Colonic mucosa (tissue), 4 donors: ENCODE measurements at places on chromosomes 7 and 10.

GRCh38 chr7:115678086-115678982 is 352.2 kb downstream of the TFEC start:
- no peak overlapping the region for H3K4me3 ChIP-seq
- peak; percentile 62 for DNase-seq
- no peaks in the 10 kb centered on the region for H3K4me1 ChIP-seq
- no peaks in the 10 kb centered on the region for H3K27me3 ChIP-seq
- no peaks in the 10 kb centered on the region for H3K36me3 ChIP-seq

- no peak overlapping the region for H3K4me3 ChIP-seq
- DNase-seq, result no peak
- H3K27ac ChIP-seq, result no peak overlapping the region
- H3K27me3 ChIP-seq, result no peaks in the 10 kb centered on the region
- no peaks in the 10 kb centered on the region for H3K4me1 ChIP-seq
- H3K36me3 ChIP-seq, result no peaks in the 10 kb centered on the region
Observed at GRCh38 chr7:89661876-89662275, 492.4 kb upstream of the STEAP1 start.

DNA sequence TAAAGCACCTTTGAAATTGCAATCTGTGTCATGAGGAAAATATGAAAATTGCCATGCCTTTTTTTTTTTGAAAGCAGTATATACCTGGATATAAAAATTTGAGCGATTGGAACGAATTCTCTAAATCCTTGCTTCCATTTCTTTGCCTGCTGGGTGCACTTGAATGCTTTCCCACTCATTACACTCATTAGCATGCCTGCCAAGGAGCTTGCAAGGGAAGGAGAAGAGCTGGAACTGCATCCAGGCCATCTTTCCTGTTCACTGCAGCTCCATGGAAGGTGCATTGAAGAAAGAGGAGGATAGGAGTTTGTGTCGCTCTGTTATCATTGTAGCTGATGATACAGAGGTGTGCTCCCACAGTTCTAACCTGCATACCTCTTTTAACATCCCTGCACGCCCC is 102.4 kb upstream of the GJD4 start:
- no peak overlapping the region for H3K4me3 ChIP-seq
- H3K27me3 ChIP-seq, result no peaks in the 10 kb centered on the region
- DNase-seq, result no peak
- H3K36me3 ChIP-seq, result no peaks in the 10 kb centered on the region

DNA sequence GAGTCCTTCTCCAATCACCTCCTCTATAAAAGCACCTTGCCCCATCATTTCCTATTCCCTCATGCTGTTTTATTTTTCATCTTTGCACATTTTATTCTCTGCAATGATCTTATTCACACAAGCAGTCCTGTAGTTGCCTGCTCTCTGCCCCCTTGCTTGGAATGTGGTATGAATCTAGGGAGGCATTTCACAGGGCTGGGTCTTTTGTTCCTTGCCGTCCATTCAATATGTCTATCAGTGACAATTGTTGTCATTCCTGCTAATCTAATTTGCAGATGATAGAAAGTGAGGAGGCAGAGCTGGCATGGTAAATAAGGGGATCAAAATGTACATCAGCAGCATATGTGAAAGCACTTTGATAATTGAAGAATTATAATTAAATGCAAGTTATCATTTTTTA is 246.2 kb upstream of the C7orf33 start:
- H3K36me3 ChIP-seq, result no peaks in the 10 kb centered on the region
- no peaks in the 10 kb centered on the region for H3K4me1 ChIP-seq
- DNase-seq, result no peak
- no peak overlapping the region for H3K27ac ChIP-seq

DNA sequence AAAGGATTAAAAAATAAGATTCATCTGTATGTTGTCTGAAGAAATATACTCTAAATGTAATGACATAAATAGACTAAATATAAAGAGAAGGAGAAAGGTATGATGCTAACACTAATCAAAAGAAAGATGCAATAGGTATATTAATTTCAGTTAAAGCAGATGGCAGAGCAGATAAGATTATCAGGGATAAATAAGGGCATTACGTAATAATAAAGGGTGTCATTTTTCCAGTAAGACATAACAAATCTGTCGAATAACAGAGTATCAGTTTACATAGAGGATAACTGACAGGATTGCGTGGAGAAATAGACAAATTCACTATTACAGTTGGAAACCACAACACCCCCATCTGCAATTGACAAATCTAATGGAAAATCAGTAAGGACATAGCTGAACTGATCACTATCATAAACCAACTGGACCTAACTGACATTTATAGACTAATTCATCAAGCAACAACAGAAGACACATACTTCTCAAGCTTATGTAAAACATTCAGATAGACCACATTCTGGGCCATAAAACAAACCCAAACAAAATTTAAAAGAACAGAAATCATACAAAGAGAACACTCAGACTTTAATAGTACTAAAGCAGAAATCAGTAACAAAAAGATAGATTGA is 384.1 kb upstream of the COBL start:
- no peaks in the 10 kb centered on the region for H3K4me1 ChIP-seq
- no peak for DNase-seq
- H3K36me3 ChIP-seq, result no peaks in the 10 kb centered on the region
- H3K27ac ChIP-seq, result no peak overlapping the region

DNA sequence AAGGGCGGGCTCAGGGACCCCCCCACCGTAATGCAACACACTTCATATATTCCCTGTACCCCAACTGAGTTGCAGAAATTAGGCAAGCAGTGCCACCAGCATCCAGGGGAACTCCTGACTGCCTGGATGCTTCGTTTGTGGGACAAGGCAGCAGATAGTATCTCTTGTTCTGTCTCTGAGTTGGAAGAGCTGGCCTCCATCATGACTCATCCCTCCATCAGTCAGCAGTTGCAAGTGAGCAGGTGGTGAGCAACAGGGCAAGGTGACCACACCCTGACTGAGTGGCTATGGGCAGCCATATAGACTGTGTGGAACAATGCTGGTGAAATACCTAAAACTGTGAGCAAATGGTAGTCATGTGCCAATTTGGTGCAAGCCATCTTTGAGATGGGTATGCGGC is 22.8 kb upstream of the ADAMTS14 start:
- no peaks in the 10 kb centered on the region for H3K4me1 ChIP-seq
- H3K27ac ChIP-seq, result no peak overlapping the region
- no peak for DNase-seq
- H3K36me3 ChIP-seq, result no peaks in the 10 kb centered on the region

- no peak overlapping the region for H3K4me3 ChIP-seq
- H3K27me3 ChIP-seq, result no peaks in the 10 kb centered on the region
- no peak for DNase-seq
Observed at GRCh38 chr10:21832821-21833130, 170.8 kb downstream of the DNAJC1 start.

- H3K4me3 ChIP-seq, result no peak overlapping the region
- H3K27me3 ChIP-seq, result no peaks in the 10 kb centered on the region
- no peak for DNase-seq
- H3K27ac ChIP-seq, result no peak overlapping the region
- H3K36me3 ChIP-seq, result no peaks in the 10 kb centered on the region
Observed at GRCh38 chr7:3198316-3198715, 102.7 kb upstream of the SDK1 start.

GRCh38 chr7:116950889-116951351 is 2.4 kb upstream of the ST7 start:
- no peaks in the 10 kb centered on the region for H3K4me1 ChIP-seq
- DNase-seq, result no peak
- no peak overlapping the region for H3K27ac ChIP-seq
- no peak overlapping the region for H3K4me3 ChIP-seq
- H3K27me3 ChIP-seq, result no peaks in the 10 kb centered on the region

DNA sequence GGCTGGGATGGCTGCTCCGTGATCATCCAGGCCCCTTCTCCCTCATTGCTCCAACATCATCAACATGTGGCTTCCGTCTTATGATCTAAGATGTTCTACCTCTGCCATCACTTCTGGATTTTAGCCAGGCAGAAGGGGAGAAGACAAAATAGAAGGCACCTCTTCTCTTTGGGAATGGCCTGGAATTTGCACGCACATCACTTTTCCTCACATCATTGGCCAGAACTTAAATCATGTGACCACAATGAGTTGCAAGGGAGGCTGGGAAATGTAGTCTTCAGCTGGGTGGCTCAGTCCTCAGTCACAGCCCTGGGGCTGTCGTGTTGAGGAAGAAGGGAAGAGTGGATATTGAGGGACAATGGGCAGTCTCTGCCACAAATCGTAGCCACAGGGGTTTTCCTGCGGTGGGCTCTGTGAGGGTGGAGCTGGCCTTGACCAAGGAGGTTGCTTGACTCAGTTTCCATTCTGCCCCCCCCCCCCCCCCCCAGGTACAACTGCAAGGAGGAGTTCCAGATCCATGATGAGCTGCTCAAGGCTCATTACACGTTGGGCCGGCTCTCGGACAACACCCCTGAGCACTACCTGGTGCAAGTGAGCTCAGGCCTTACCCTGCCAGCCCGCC is 50.3 kb downstream of the PALD1 start:
- no peaks in the 10 kb centered on the region for H3K36me3 ChIP-seq
- H3K4me3 ChIP-seq, result no peak overlapping the region
- H3K27me3 ChIP-seq, result no peaks in the 10 kb centered on the region
- no peak for DNase-seq
- H3K27ac ChIP-seq, result no peak overlapping the region
- H3K4me1 ChIP-seq, result no peaks in the 10 kb centered on the region

- H3K27ac ChIP-seq, result no peak overlapping the region
- H3K36me3 ChIP-seq, result no peaks in the 10 kb centered on the region
- no peak overlapping the region for H3K4me3 ChIP-seq
- DNase-seq, result no peak
- no peaks in the 10 kb centered on the region for H3K27me3 ChIP-seq
- H3K4me1 ChIP-seq, result no peaks in the 10 kb centered on the region
Observed at GRCh38 chr7:70416986-70417655, 714.8 kb upstream of the GALNT17 start.

- no peak overlapping the region for H3K27ac ChIP-seq
- H3K36me3 ChIP-seq, result no peaks in the 10 kb centered on the region
- no peaks in the 10 kb centered on the region for H3K27me3 ChIP-seq
- DNase-seq, result no peak
- no peaks in the 10 kb centered on the region for H3K4me1 ChIP-seq
- no peak overlapping the region for H3K4me3 ChIP-seq
Observed at GRCh38 chr7:19262826-19263225, 117.6 kb upstream of the FERD3L start.

- H3K4me3 ChIP-seq, result no peak overlapping the region
- DNase-seq, result no peak
- H3K36me3 ChIP-seq, result no peaks in the 10 kb centered on the region
- H3K4me1 ChIP-seq, result no peaks in the 10 kb centered on the region
- no peak overlapping the region for H3K27ac ChIP-seq
- no peaks in the 10 kb centered on the region for H3K27me3 ChIP-seq
Observed at GRCh38 chr10:16585103-16585502, 63.4 kb upstream of the C1QL3 start.

GRCh38 chr10:94850766-94851165 is 87.7 kb upstream of the CYP2C9 start:
- H3K4me3 ChIP-seq, result no peak overlapping the region
- H3K27ac ChIP-seq, result no peak overlapping the region
- H3K27me3 ChIP-seq, result no peaks in the 10 kb centered on the region
- H3K36me3 ChIP-seq, result no peaks in the 10 kb centered on the region

DNA sequence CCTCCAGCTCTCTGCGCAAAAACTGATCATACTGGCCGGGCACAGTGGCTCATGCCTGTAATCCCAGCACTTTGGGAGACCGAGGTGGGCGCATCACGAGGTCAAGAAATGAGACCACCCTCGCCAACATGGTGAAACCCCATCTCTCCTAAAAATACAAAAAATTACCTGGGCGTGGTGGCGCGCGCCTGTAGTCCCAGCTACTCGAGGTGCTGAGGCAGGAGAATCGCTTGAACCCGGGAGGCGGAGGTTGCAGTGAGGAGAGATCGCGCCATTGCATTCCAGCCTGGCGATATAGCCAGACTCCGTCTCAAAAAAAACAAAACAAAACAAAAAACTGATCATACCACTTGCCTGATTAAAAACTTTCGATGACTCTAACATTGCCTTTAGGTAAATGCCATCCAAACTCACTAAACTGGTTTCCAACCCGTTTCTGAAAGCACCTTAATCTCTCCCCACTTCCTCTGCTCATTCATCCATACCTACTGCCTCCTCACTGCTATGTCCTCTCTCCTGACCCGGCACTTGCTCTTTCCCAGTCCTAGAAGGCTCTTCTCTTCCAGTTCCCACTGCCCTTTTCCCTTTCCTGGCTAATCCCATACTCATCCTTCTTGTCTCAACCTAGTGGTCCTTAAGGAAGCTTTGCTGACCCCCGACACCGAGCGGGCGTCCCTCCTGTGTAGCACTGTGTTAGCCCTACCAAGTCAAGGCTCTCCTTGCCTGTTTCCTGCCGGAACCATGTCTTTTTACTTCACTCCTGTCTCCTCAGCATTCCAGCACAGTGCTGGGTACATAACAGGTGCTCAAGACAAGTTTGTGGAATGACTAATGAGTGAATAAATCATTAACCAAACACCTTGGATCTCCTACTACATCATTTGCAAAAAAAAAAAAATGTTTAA is 686 bp upstream of the MIOS start:
- no peaks in the 10 kb centered on the region for H3K27me3 ChIP-seq
- H3K4me3 ChIP-seq, result peak overlapping the region; percentile 67
- no peaks in the 10 kb centered on the region for H3K4me1 ChIP-seq
- peak; percentile 51 for DNase-seq
- no peaks in the 10 kb centered on the region for H3K36me3 ChIP-seq

DNA sequence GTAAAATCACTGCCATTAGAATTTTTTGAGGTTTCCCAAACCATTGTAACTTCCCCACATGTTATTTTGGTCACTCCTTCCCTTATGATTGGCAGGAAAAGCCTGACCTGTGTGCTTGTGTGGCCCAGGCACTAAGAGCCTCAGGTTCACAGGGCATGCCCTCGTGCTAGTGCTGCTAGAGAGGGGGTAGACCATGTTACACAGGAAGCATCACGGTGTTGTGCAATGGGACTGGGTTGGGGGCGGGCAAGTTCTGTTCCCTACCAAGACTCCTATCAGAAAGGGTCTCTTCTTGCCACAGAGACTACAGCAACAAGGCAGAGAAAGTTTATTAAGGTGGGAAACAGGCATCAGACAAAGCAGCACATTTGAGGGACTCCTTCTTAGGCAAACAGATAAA is 32.2 kb downstream of the LSM5 start:
- H3K36me3 ChIP-seq, result no peaks in the 10 kb centered on the region
- no peak overlapping the region for H3K4me3 ChIP-seq
- DNase-seq, result no peak
- no peaks in the 10 kb centered on the region for H3K4me1 ChIP-seq

DNA sequence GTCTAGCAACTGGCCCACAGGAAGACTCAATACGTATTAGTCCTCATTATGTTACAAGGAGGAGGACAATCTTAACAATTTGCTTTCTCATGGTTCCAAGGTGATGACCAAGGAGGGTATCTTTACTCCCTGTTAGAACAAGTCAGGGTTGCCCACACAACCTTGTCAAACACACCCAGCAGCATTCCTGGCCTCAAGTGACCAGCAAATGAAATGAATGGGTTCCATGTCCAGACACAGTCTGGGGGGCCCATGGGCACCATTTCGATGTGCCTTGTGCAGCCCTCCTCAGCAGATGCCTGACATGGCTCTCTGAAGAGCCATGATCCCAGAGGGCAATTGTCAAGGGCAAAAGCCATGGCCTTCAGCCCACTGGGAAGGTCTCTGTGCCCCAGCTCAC is 40.8 kb downstream of the ANXA8 start:
- H3K27ac ChIP-seq, result no peak overlapping the region
- DNase-seq, result no peak
- no peak overlapping the region for H3K4me3 ChIP-seq
- H3K36me3 ChIP-seq, result no peaks in the 10 kb centered on the region
